Mesothelial cell of epicardium (in vitro differentiated cells): ENCODE measurements at places on chromosomes 16 and 17. TPM values are rescaled to one million over a fixed set of nuclear protein-coding genes. Genes with fewer than 3 reads are reported as not detected.

DNA sequence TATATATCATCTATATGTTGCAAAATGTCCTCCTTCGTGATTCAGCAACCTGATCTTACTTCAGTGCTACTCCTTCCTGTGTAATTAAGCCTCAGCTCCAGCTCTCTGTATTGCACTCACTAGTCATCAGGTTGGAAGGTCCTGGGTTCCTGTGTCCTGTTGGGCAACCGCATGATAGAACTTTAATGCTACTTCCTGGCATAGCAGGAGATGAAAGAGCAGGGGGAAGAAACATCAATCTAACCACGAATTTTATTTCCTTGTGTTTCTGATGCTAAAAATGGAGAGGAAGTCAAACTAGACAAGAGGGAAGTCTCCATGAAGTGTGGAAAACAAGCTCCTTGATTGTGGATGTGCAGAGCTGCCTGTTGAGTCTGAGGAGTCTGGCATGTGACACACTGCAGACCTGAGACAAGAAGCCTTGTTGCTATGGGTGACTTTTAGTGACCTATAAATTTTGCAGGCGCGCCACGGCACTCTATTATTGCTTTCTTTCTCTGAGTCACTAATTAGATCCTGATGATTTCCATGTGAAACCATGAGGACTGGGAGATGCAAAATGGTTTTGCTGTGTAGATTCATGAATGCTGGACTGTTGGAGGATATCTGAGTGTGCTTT is 25.6 kb downstream of the IGSF6 start:
- peaks cover 57% of the 10 kb centered on the region for H3K36me3 ChIP-seq
- H3K4me1 ChIP-seq: peaks cover 18% of the 10 kb centered on the region
- no peak for DNase-seq
- peak overlapping the region; percentile 1 for H3K4me3 ChIP-seq

DNA sequence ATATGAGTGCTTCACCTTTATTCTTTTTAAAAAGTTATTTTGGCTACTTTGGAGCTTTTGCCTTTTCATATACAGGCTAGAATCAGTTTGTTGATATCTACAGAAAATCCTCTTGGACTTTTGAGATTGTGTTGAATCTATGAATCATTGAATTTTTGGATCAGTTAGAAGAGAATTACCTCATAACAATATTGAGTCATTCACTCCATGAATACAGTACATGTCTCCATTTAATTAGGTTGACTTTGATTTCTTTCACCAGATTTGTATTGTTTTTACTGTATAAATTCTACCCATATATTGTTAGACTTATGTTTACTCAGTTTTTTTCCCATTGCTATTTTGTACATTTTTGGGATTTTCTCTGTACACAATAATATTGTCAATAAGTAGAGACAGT is 54.4 kb downstream of the TAOK1 start:
- H3K36me3 ChIP-seq: peaks cover 11% of the 10 kb centered on the region
- no peak overlapping the region for H3K4me3 ChIP-seq
- H3K27me3 ChIP-seq: no peaks in the 10 kb centered on the region
- H3K4me1 ChIP-seq: peaks cover 27% of the 10 kb centered on the region
- H3K27ac ChIP-seq: no peak overlapping the region
- DNase-seq: no peak

DNA sequence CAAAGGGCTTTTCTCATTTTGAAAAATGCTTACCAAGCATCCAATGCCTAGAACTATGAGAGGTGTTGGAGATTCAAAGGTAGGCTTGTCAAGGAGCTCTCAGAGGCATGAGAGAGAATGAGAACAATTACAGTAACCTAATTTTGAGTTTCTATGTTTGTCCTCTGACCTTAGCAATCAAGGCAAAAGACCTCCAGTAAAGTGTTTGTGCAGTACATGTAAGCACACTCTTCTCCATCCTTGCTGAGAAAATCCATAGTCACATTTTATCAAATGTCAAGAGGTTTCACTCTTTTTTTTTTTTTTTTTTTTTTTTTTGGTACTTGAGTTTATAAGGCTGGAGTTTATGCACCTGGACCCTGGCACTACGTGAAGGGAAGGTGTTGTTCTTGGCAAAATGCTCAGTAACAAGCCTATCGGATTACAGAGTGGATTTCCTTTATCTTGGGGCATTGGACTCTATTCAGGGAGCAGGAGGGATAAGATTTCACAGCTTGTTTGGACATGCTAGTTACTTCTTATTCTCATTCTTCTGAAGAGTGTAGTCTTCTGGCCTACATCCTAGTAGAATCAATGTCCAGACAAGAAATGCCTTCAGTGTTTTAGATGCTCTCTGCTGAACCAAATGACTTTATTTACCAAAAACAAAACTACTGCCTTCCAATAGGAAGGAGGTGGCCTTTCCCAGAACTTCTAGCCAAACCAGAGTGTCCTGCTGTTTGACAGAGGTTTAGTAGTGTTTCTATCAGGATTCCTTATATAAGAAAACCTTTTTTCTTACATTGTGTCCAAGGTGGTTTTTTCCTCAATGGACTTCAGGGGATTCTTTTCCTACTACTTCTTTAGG is 21.9 kb downstream of the KCNJ2 start:
- H3K27ac ChIP-seq: no peak overlapping the region
- DNase-seq: no peak
- no peak overlapping the region for H3K4me3 ChIP-seq
- H3K36me3 ChIP-seq: peaks cover 11% of the 10 kb centered on the region

DNA sequence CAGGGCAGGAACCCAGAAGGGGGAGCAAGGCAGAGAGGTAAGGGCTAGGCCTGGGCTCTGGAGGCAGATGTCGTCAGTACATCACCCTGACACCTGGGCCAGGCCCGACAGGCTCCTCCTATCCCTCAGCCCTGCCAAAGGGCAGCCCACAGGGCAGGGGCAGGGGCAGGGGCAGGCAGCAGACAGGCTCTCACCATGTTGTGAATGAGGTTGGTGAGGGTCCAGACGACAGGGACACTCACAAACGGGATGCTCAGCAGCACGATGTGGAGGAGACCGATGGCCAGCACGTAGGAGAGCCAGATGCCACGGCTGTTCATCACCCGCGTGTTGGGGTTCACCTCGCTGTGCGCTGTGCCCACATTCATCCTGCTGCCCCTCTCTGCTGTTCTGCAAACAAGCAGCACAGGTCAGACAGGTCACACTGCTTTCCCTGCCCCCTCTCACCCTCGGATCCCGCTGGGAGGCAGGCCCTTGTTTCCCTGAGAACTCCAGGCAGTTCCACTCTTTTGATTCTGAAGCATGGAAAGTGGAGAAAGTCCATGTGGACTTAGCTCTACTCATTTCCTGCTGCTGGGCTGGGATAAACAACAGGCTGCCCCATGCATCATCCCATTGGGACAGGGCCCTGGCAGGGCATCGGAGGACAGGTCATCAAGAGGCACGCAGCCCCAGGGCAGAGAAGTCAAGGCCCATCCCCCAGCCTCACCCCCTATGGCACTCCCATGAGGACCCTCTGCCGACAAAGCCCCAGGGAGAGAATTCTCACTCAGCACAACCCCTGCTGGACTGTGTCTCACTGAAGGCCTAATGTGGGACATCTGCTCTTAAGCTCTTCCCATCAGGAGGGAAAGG is 3.3 kb downstream of the ORMDL3 start:
- no peak for DNase-seq
- peaks cover 41% of the 10 kb centered on the region for H3K4me1 ChIP-seq
- H3K27me3 ChIP-seq: no peaks in the 10 kb centered on the region
- H3K36me3 ChIP-seq: peaks cover 17% of the 10 kb centered on the region
- no peak overlapping the region for H3K4me3 ChIP-seq

Gene WFIKKN1
- total RNA-seq: 0.47 to 0.94 TPM (median 0.84 TPM) in 3 replicates

- H3K4me1 ChIP-seq: peaks cover 7% of the 10 kb centered on the region
- H3K36me3 ChIP-seq: no peaks in the 10 kb centered on the region
- DNase-seq: no peak
- no peak overlapping the region for H3K27ac ChIP-seq
Measured at GRCh38 chr17:78607038-78607437, 29.8 kb upstream of the DNAH17 start.

DNA sequence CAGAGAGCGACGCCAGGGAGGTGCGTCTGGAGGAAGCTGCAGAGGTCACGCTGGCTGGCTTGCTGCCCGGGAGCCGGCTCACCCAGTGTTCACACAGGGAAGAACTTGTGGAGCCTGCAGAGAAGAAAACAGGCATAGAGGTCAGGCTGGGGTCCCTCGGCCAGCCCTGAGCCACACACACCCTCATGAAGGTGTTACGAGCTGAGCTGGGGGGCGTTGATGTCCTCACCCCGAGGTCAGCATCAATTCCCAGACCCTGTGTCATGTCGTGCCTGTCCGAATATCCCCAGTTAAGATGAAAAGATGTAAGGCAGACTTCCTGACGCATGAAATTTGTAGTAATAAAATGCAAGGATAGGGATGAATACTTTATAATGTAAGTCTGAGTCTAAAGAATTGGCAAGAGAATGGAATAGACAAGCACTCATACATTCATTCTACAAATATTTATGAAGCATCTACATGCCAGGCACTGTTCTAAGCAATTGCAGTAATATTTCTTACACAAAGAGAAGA is 77.1 kb downstream of the USP31 start:
- no peaks in the 10 kb centered on the region for H3K27me3 ChIP-seq
- H3K4me3 ChIP-seq: no peak overlapping the region
- H3K27ac ChIP-seq: no peak overlapping the region
- DNase-seq: no peak
- peaks cover 24% of the 10 kb centered on the region for H3K36me3 ChIP-seq

GRCh38 chr17:41308251-41308917 is 725 bp downstream of the KRTAP16-1 start:
- DNase-seq: no peak
- H3K27ac ChIP-seq: no peak overlapping the region
- H3K4me1 ChIP-seq: no peaks in the 10 kb centered on the region
- no peaks in the 10 kb centered on the region for H3K36me3 ChIP-seq
- H3K27me3 ChIP-seq: peaks cover 2% of the 10 kb centered on the region
- H3K4me3 ChIP-seq: no peak overlapping the region
